Activated CD4-positive, CD25-positive, alpha-beta regulatory T cell treated with anti-CD3 and anti-CD28 coated beads, Interleukin-2, amount 50 U/mL, for 24 hours (primary cell): ENCODE measurements at places on chromosomes 13 and 19.

DNA sequence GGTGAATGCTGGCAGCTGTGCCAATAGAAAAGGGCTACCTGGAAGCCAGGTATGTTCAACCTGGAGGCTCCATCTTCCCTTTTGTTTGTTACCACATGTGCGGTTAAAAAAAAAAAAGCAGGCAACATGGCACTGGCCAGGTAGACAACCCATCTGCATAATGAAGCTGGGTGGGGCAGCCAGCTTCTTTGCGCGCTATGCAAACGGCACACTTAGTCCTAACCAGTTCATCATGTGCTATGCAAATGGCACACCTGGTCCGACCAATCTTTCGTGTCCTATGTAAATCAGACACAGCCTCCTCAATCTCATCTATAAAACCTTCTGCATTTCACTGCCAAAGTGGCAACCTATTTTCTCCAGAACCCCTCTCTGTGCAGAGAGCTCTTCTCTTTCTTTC is 11.3 kb upstream of the IGSF23 start:
- no peak for ATAC-seq

GRCh38 chr13:32187651-32188050 is 127.5 kb downstream of the ZAR1L start:
- no peak for ATAC-seq

DNA sequence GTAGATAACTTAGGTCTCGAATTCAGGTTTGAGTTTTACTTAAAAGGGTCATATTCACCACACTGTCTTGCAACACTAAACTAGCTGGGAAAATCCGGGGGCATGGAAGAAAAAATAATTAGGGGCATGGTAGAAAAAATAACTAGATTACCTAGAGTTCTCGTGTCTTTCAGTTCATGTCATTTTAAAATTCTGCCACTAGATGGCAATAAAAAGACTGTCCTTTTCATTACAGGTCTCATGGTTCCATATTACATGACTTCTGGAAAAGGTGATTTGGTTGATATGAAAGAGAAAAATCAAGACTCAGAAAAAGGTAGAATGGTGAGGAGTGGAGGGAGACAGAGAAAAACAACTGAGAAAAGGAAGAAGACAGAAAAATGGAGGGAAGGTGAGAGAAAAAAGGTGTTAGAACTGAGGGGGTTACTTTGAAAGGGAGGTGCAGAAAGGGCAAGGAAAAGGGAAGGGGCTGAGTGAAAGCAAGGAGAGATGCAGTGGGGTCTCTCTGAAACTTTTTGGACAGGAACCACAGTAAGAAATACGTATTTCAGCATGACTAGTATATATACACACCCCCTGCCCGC is 299.0 kb downstream of the KLF12 start:
- ATAC-seq: no peak

DNA sequence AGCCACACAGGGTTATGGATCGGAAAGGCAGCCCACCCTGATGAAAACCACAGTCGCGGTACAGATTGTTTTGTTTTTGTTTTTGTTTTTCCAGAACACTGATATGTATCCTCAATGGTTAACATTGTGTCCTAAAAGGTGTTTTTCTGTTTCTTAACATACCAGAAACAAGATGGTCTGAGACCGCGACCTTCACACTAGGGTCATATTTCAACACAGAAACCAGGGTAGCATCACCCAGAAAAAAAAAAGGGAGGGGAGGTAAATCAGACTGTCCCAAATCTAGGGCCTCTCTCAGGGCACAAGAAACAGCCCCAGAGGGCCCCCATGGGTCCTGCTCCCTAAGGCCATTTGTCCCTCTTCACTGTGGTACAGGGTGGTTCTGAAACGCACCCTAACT is 66.5 kb downstream of the INSR start:
- ATAC-seq: no peak

DNA sequence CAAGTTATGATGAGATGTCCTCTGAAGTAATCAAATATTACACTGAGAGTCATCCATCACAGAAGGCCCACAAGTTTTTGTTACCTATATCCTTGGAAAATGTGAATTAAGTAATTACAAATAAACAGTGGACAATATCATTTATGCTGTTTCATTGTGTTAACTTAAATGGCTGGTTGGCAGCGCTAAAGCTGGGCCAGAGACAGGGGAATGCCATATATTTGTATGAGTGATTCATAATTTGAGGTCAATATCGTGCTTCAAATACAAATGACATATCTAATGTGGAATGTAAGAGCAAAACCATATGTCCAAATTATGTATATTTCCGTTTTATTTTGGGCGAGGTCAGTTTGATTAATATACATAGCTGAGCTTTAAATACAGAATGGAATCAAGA is 1556.2 kb downstream of the SLITRK5 start:
- ATAC-seq: no peak

DNA sequence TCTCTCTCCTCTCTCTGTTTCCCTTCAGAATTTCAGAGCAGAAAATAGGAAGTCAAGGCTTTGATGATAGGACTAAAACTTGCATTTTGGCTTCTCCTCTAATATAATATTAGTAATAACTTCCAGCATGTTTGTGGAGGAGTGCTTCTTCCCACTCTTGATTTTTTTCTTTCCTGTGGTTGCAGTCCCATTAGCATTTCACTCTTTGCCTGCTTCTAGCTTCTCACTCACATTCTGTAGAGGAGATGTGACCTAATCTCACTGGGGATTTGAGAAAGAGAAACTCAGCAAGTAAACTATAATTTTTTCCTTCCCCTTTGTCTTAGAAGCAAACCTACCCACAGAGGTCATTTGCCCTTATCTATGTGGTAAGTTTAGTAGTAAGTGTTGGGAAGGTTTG is 169.4 kb upstream of the HTR2A start:
- ATAC-seq: no peak

GRCh38 chr19:49983645-49984229 is 22.8 kb upstream of the SIGLEC11 start:
- peak; percentile 78 for ATAC-seq

GRCh38 chr19:6530386-6531162 is at the start of gene TNFSF9:
TNFSF9 (plus strand) TSS chr19:6531026; CDS start chr19:6531037, 11 bp downstream.
- peak; percentile 71 for ATAC-seq

- ATAC-seq: no peak
These were observed 350.7 kb downstream of the EFNB2 start for GRCh38 chr13:106184790-106185189.

DNA sequence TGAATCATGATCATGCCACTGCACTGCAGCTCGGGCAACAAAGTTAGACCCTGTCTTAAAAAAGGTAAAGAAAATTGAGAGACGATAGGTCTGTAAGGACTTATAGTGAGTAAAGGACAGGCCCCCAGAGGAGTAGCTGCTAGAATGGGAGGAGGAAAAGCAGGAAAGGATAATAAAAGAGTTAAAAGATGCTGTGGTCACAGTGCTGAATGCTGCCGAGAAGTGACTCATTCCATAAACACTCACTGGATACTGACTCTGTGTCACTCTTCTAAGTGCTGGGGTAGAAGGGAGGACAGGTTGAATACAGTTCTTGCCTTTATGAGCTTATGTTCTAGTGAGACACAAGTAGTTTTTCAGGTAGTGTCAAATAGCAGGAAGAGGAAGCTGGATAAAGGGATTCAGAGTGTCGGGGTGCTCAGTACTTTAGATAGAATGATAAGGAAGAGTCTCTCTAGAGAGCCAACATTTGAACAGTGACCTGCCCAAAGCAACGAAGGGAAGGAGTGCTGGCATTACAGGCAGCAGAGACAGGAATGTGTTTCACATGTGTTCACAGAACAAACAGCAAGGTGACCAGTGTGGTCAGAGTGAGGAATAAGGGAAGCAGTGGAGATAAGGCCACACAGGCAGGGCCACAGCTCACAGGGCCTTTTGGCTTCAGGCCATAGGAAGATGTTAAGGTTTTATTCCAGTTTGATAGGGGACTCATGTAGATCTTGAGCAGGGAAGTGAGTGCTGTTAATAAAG is 1240.5 kb downstream of the UQCRFS1 start:
- ATAC-seq: no peak

GRCh38 chr13:111326981-111327642 is 6.7 kb downstream of the TEX29 start:
- no peak for ATAC-seq

- no peak for ATAC-seq
These were observed 188.4 kb downstream of the ITGBL1 start for GRCh38 chr13:101640788-101641400.

- ATAC-seq: no peak
These were observed 5.8 kb downstream of the TM9SF2 start for GRCh38 chr13:99507054-99507453.

DNA sequence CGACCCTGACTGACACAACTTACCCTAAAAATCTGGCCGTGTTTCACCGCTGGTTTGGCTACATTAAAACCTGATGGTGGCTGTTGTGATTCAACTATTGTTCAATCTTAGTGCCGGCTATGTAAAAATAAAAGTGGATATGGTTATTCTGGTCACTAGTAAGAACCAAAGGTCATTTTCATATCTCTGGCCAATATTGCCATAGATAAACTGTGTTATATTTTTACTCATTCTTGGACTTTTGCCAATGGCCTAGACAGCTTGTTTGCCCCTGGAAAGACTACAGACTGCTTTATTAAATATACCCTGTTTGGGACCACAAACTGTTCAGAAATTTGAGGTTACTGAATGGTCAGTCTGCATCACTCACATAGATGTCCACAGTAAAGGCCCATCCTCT is 258.5 kb upstream of the KLHL1 start:
- ATAC-seq: no peak

- ATAC-seq: no peak
These were observed 32.5 kb downstream of the CAPN12 start for GRCh38 chr19:38711726-38712153.

- no peak for ATAC-seq
These were observed 55.2 kb downstream of the SPATA13 start for GRCh38 chr13:24215732-24216131.

- no peak for ATAC-seq
These were observed 18.2 kb downstream of the LRRC4B start for GRCh38 chr19:50549927-50550593.

- ATAC-seq: no peak
These were observed 361.5 kb downstream of the OXGR1 start for GRCh38 chr13:96632536-96633320.

GRCh38 chr19:15631817-15632216 is 8.9 kb upstream of the CYP4F3 start:
- ATAC-seq: no peak

DNA sequence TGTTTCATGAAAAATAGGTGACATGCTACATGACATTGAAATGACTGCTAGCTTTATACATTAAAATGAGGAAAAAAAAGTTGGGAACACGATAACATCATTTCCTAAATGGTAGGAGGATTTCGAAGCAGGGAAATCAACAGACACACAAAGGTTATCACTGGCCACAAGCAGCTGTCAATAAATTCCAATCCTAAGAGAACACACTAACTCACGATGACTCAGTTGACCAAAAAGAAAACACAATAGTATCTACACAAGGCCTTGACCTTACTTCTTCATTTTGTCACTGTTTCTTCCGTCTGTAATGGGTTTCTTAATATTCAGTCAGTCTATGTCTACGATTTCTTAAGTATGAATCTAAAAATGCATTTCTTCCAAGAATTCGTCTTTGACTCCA is 36.5 kb downstream of the STARD13 start:
- no peak for ATAC-seq

DNA sequence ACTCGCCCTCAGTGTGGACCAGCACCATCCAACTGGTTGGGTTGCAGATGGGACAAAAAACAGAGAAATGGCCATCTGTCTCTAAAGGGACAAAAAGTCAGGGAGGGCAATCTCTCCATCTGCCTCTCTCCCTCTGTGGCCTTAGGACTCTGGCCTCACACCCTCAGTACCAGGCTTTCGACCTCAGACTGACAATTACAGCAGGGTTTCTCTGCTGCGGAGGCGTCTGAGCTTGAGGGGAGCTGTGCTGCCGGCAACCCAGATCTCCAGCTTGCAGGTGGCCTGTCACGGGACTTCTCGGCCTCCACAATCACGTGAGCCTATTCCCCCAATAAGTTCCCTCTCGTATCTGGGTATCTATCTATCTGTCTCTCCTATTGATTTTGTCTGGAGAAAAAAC is 27.7 kb downstream of the MLLT1 start:
- ATAC-seq: no peak

- no peak for ATAC-seq
These were observed 441.5 kb downstream of the DIAPH3 start for GRCh38 chr13:59721926-59722910.

GRCh38 chr19:56718231-56718630 is 46.7 kb upstream of the ZNF835 start:
- no peak for ATAC-seq

GRCh38 chr13:48142436-48142835 is 47.5 kb upstream of the MED4 start:
- ATAC-seq: peak; percentile 27

GRCh38 chr19:17025991-17026658 is 485 bp downstream of the CPAMD8 start:
- ATAC-seq: no peak

DNA sequence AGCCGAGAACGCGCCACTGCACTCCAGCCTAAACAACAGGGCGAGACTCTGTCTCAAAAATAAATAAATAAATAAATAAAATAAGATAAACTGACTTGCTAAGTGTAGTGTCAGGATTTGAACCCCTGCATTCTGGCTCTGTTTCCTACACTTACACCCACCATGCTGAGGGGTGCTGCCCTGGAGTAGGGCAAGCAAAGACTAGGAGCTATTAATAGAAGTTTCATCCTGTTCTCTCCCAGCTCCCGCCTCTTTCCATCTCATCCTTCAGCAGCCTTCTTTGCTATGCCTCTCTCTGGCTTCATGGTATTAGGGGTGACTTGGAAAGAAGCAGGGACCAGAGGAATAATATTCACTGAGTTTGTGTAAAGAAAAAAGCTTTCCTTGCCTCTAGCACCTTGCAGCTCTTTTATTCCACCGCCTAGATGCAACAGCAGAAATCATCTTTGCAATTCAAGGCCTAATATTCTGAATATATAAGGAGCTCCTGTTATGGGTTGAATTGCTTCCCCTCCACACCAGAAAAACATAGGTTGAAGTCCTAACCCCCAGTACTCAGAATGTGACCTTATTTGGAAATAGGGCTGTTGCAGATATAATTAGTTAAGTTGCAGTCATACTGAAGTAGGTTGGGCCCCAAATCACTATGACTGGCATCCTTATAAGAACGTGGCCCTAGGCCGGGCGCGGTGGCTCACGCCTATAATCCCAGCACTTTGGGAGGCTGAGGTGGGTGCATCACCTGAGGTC is 8.7 kb upstream of the PLAUR start:
- ATAC-seq: no peak

DNA sequence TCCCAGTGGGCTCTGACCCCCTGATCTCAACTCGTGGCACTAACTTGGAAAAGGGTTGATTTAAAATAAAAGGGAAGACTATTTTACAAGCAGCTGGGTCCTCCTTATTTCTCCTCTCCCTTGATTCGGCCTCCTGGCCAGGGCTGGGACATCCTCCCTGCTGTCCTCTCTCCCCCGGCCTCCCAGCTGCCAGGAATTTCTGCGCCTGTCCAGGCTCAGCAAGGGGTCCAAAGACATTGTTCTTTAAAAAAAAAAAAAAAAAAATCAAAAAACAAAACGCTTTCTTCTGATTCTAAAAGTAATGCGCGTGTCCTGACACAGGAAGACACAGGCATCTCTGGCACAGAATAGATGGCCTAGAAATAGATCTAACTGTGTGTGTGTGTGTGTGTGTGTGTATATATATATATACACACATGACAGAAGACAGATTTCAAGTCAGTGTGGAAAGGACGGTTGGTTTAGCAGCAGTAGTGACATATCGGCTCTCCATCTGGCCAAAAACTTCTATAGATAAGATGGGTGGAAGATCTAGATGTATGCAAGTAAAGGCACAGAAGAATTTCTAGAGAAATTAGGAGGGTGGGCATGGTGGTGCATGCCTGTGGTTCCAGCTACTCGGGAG is 12.3 kb upstream of the LENG8 start:
- ATAC-seq: no peak

GRCh38 chr19:4622695-4623421 is 16.5 kb upstream of the TNFAIP8L1 start:
- no peak for ATAC-seq

GRCh38 chr13:98512774-98513665 is 63.9 kb downstream of the STK24 start:
- ATAC-seq: no peak
